SJSA1 (cell line): ENCODE measurements at places on chromosomes 16 and 17.

- H3K4me3 ChIP-seq: no peak overlapping the region
- DNase-seq: no peak
- H3K27ac ChIP-seq: no peak overlapping the region
- H3K4me1 ChIP-seq: peaks cover 12% of the 10 kb centered on the region
- no peaks in the 10 kb centered on the region for H3K27me3 ChIP-seq
- H3K36me3 ChIP-seq: peaks cover 69% of the 10 kb centered on the region
Measured at GRCh38 chr17:62587554-62587953, 39.9 kb upstream of the MRC2 start.

DNA sequence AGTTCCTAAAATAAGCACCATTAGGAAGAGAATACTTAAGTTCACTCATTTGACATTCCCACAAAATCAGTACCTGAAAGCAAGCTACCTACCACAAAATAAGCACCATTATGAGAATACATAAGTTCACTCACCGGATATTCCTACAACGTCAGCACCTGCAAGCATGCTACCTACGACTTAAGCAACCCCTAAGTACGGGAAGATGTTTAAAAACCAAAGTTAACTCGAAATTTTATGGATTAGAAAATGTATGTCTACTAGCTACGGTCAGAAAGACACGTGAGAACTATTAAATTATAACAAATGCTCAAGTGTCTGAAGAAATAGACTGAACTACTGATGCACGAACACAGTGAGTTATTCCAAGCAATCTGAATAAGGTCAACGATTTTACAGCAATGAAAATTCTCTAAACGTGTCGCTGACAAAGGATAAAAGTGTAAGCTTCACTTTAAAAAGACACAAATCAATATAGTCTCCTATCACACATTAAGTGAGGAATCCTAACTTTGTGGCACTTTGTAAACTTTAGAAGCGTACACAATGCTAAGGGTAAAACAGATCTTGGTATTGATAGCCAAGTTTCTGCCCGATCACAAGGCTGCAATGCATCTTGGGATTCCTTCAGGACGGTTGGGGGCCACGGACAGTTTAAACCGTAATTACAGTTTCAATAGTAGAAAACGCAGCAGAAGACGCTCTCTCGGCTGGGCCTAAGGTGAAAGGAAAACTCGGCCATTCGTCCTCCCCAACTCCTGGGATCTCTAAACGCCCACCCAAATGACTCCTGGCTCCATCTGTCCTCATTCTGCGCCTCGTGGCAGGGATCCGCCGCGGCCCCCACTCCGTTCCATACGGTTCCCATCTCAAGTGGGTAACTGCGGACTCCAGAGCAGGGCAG is 1.3 kb downstream of the GSPT1 start:
- H3K27ac ChIP-seq: peak overlapping the region; percentile 80
- H3K27me3 ChIP-seq: no peaks in the 10 kb centered on the region
- peak; percentile 51 for DNase-seq

DNA sequence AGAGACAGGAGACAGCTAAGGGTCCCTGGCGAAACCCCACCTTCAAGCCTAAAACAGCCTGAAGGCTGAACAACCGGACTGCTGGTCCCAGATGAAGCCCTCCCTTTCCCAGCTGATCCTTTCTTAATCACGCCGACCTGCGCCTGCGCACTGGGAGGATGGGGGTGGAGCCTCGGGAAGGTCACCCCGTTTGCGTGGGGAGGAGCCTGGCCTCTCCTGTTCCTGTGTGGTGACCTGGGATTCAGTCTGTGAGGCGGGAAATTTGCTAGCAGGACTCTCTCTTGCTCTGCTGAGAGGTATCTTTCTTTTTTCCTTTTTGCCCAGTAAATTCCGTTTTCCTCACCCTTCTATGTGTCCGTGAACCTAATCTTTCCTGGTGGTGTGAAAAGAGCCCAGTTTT is 9.6 kb downstream of the FAM20A start:
- H3K4me1 ChIP-seq: no peaks in the 10 kb centered on the region
- H3K27me3 ChIP-seq: no peaks in the 10 kb centered on the region
- no peak overlapping the region for H3K27ac ChIP-seq
- no peak overlapping the region for H3K4me3 ChIP-seq
- no peak for DNase-seq

DNA sequence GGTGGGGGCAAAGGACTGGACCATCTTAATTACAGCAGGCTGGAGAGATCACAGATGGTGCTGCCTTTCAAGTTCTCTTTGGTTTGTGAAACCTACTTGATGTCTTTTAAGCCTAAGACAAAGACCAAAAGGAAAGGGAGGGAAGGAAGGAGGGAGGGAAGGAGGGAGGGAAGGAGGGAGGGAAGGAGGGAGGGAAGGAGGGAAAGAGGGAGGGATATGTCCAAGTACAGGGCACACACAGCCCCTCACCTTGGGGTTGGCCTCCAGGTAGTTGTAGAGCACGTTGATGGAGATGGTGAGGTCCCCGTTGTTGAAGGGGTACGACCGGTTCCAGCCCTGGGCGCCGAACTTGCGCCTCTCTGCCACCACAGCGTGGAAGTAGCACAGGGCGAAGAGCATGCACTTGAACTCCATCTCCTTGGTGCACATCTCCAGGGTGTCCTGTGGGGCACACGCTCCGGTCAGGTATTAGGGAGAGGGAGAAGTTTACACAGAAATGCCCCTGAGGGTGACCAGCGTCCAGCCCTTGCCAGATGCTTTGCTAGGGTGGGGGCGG is 55.4 kb downstream of the PGS1 start:
- no peaks in the 10 kb centered on the region for H3K4me1 ChIP-seq
- H3K27me3 ChIP-seq: no peaks in the 10 kb centered on the region
- no peak overlapping the region for H3K27ac ChIP-seq
- peak; percentile 43 for DNase-seq
- no peak overlapping the region for H3K4me3 ChIP-seq

DNA sequence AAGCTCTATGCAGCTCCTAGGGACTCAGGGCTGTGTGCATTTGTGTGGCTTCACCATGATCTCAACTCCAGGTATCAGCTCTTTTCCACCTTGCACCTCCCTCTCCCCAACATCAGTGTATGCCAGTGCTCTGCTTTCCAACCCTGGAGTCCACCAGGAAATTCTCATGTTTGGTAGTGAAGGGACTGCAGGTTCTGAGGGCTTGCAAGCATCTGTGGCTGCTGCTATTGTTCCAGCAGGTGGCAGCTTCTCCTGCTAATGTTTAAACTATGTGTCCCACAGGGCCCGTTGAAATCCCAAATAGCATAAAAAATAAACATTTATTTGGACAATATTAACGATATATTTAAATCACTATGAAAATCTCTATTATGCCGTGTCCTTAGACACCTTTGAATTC is 82.0 kb downstream of the RGS9 start:
- no peak overlapping the region for H3K27ac ChIP-seq
- H3K4me3 ChIP-seq: no peak overlapping the region
- no peak for DNase-seq
- H3K27me3 ChIP-seq: no peaks in the 10 kb centered on the region
- H3K4me1 ChIP-seq: peaks cover 9% of the 10 kb centered on the region
- H3K36me3 ChIP-seq: no peaks in the 10 kb centered on the region

- H3K36me3 ChIP-seq: no peaks in the 10 kb centered on the region
- H3K4me3 ChIP-seq: no peak overlapping the region
- no peak for DNase-seq
- H3K27me3 ChIP-seq: peaks cover 58% of the 10 kb centered on the region
- no peak overlapping the region for H3K27ac ChIP-seq
Measured at GRCh38 chr17:73632513-73632912, 11.7 kb downstream of the SDK2 start.

- H3K27me3 ChIP-seq: 0 out of 2 replicates have a peak, but pooled peaks cover 2% of the 10 kb centered on the region
- H3K27ac ChIP-seq: no peak overlapping the region
- no peak for DNase-seq
- H3K4me3 ChIP-seq: no peak overlapping the region
Measured at GRCh38 chr17:42750739-42751344, 6.0 kb upstream of the EZH1 start.

- H3K4me1 ChIP-seq: peaks cover 5% of the 10 kb centered on the region
- DNase-seq: no peak
- no peak overlapping the region for H3K27ac ChIP-seq
Measured at GRCh38 chr16:87761060-87761459, 4.7 kb downstream of the KLHDC4 start.

DNA sequence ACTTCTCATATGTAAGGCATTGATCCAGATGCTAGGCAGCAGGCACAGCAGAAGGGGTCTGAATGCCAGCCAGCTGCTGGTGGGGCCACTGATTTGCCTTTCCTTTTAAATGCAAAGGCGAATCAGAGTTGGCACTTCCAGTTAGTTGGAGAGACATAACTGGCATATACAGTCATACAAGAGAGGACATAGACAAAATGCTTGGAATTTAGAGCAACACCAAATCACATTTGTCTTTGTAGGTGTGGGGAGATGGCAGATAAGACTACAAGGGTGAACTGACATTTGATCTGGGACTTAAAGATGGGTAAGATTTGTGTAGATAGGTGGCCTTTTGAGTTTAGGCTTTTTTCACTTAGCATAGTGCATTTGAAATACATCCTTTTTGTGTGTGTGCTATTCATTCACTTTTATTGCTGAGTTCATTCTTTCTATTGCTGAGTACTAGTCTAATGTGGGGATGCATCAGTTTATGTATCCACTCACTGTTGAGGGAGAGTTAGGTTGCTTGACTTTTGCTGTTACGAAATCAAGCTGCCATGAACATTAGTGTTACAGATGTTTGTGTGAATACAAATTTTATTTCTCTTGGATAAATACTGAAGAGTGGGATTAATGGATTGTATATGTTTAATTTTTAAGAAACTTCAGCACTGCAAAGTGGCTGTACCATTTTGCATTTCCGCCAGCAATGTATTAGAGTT is 74.1 kb downstream of the SPECC1 start:
- no peaks in the 10 kb centered on the region for H3K36me3 ChIP-seq
- no peak overlapping the region for H3K27ac ChIP-seq

- H3K27ac ChIP-seq: peak overlapping the region; percentile 97
- no peak overlapping the region for H3K4me3 ChIP-seq
- H3K4me1 ChIP-seq: peaks cover 57% of the 10 kb centered on the region
Measured at GRCh38 chr17:78884876-78885667, 17.9 kb downstream of the CEP295NL start.

- peak; percentile 58 for DNase-seq
- no peak overlapping the region for H3K4me3 ChIP-seq
- H3K27ac ChIP-seq: no peak overlapping the region
- no peaks in the 10 kb centered on the region for H3K27me3 ChIP-seq
- H3K4me1 ChIP-seq: no peaks in the 10 kb centered on the region
Measured at GRCh38 chr16:49876716-49877129, 20.8 kb upstream of the ZNF423 start.

- no peaks in the 10 kb centered on the region for H3K36me3 ChIP-seq
- no peak overlapping the region for H3K4me3 ChIP-seq
- no peak overlapping the region for H3K27ac ChIP-seq
- peaks cover 8% of the 10 kb centered on the region; the same call in 1 of the 2 replicates for H3K27me3 ChIP-seq
Measured at GRCh38 chr16:85459529-85460251, 153.4 kb upstream of the GSE1 start.

GRCh38 chr17:700504-701094 is 14.0 kb downstream of the VPS53 start:
- H3K4me1 ChIP-seq: peaks cover 25% of the 10 kb centered on the region
- no peak overlapping the region for H3K4me3 ChIP-seq
- no peak overlapping the region for H3K27ac ChIP-seq
- H3K27me3 ChIP-seq: no peaks in the 10 kb centered on the region
- no peak for DNase-seq

GRCh38 chr17:57886020-57886419 is 36.2 kb upstream of the MRPS23 start:
- H3K36me3 ChIP-seq: peaks cover 51% of the 10 kb centered on the region
- peaks cover 36% of the 10 kb centered on the region for H3K4me1 ChIP-seq
- H3K4me3 ChIP-seq: no peak overlapping the region

DNA sequence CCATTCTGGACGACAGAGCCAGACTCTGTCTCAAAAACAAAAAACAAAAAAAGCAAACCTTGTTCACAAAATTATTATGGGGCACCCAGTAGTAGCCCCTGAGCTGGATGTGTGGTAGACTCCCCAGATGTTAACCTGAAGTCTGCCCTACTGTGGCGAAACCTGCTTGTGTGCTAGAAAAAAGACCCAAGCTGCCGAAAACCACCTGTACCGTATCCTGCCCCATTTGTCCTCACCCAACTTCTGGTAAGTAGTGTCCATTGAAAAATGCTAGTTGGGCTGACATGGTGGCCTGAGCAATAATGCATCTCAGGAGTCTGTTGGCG is 9.1 kb downstream of the RMI2 start:
- H3K36me3 ChIP-seq: peaks cover 16% of the 10 kb centered on the region; the same call in 1 of the 2 replicates
- no peak overlapping the region for H3K27ac ChIP-seq
- no peak overlapping the region for H3K4me3 ChIP-seq
- peaks cover 76% of the 10 kb centered on the region for H3K4me1 ChIP-seq

DNA sequence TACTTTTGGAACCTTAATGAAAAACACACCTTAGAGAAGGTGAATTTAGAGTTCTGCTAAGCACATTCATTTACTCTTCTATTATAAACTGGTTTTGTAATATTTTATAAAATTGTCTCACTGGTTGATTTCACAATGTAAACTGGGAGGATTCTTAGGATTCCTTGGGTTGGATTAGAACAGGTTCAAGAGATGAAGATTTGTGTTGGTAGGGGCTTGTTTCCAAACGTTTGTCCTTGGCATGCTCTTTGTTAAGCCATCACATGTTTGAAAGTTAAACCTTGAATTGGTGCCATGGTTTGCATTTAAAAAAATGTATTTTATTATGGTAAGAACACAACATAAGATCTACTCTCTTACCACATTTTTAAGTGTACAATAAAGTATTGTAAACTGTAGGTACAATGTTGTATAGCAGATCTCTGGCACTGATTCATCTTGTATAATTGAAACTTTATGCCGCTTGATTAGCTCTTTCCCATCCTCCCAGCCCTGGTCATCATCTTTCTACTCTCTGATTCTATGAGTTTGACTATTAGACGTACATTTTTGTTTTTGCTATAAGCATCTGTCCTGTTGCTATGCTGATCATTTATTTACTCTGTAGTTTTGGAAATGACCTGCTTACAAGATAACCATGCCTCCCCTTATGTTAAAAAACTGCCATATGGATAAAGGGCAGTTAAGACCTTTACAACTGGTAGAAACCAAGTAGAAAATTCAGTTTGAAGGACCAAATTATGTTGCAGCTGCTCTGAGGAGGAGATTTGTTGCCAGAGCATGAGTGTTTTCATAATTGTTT is 9.6 kb downstream of the FTO start:
- H3K36me3 ChIP-seq: no peaks in the 10 kb centered on the region
- no peak overlapping the region for H3K4me3 ChIP-seq
- H3K4me1 ChIP-seq: no peaks in the 10 kb centered on the region
- H3K27me3 ChIP-seq: no peaks in the 10 kb centered on the region
- DNase-seq: no peak

GRCh38 chr17:3698139-3698538 is 2.2 kb upstream of the P2RX5 start:
- H3K36me3 ChIP-seq: no peaks in the 10 kb centered on the region
- no peak overlapping the region for H3K27ac ChIP-seq
- no peak overlapping the region for H3K4me3 ChIP-seq
- H3K4me1 ChIP-seq: peaks cover 10% of the 10 kb centered on the region

- no peaks in the 10 kb centered on the region for H3K4me1 ChIP-seq
- H3K4me3 ChIP-seq: no peak overlapping the region
- no peak overlapping the region for H3K27ac ChIP-seq
- H3K36me3 ChIP-seq: peaks cover 32% of the 10 kb centered on the region
- no peaks in the 10 kb centered on the region for H3K27me3 ChIP-seq
- DNase-seq: no peak
Measured at GRCh38 chr17:28765038-28765437, 21.2 kb downstream of the TRAF4 start.

- H3K27ac ChIP-seq: no peak overlapping the region
- H3K36me3 ChIP-seq: peaks cover 38% of the 10 kb centered on the region
- no peaks in the 10 kb centered on the region for H3K27me3 ChIP-seq
- no peak overlapping the region for H3K4me3 ChIP-seq
- DNase-seq: no peak
Measured at GRCh38 chr17:45296003-45296832, 20.6 kb downstream of the MAP3K14 start.

GRCh38 chr16:2237493-2238149 is 1.4 kb downstream of the DNASE1L2 start:
- no peaks in the 10 kb centered on the region for H3K4me1 ChIP-seq
- no peaks in the 10 kb centered on the region for H3K27me3 ChIP-seq
- H3K36me3 ChIP-seq: peaks cover 77% of the 10 kb centered on the region
- no peak overlapping the region for H3K4me3 ChIP-seq
- H3K27ac ChIP-seq: no peak overlapping the region
